ENCODE measurements at places on chromosomes 6 and 20. TPM values are rescaled to one million over a fixed set of nuclear protein-coding genes. Genes with fewer than 3 reads are reported as not detected.

GRCh38 chr6:34904990-34905613, 16.0 kb downstream of the ANKS1A start:
- no peak for DNase-seq

GRCh38 chr20:54067606-54068174, 2.7 kb downstream of the BCAS1 start:
- DNase-seq: no peak

DNA sequence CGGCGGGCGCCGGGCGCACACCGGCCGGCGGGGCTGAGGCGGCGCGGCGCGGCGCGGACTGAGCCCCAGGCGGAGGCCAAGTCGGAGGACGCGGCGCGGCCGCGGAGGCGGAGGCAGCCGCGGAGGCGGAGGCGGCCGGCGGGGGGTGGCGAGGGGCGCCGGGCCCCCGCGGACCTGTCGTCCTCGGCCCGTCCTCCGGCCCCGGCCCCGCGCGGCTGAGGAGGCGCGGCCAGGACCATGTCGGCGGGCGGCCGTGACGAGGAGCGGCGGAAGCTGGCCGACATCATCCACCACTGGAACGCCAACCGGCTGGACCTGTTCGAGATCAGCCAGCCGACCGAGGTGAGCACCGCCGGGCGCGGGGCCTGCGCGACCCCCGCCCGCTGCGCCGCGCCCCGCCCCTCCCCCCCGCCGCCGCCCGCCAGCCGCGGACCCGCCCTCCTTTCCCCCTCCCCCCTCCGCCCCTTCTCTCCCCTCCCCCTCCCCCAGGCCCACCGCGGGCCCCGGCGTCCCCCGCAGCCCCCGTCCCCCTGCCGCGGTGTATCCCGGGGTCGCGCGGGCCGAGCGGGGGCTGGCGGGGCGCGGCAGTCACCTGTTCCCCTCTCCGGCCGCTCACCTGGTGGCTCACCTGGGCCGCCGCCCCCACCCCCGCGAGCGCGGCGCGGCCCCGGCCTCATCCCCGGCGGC, at the start of gene AFDN:
Gene AFDN (plus strand): TSS at position 16 of the 687 bp plus-strand sequence. CDS start 222 bp downstream, at position 238.
- DNase-seq: no peak

Gene CFB
- total RNA-seq: not detected

- no peak for DNase-seq
Observed at GRCh38 chr6:66623050-66623449, 916.0 kb upstream of the EYS start.

DNA sequence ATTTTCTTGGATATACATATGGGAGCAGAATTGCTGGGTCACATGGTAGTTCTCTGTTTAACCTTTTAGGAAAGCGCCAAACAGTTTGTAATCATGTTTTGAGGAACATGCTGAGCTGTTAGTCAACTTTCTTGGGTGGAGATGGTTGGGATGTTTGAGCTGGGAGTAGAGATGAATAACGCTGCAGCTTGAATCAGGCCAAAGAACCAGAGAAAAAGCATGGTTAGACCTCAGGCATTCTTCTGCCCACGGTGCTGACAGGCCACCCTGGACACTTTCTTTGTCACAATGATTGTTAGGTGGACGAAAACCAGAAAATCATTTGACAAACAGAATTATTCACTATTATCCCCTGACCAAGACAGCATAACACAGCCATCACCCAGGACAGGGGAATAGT, 66.8 kb downstream of the PRDM1 start:
- DNase-seq: no peak

- DNase-seq: peak; percentile 56
Observed at GRCh38 chr6:24936641-24937317, 1.0 kb upstream of the RIPOR2 start.

Gene PAX1
- not detected for total RNA-seq

DNA sequence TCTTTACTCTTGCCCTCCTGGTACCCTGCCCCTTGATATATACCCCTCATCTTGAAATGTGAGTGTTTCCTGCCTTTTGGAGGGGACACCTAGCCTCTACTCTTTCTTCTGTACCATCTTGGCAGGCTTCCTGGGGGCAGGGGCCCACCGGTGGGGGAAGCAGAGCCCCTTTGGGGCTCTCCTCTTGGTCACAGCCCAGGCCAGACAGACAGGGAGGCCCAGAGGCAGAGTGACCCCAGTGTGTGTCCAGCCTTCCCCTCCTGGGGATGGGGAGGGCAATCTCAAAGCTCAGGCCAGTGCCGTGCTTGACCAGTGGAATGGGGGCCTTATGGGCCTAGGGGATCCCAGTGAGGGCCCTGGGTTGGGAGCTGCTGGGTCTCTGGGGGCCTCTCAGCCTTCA, 3.6 kb downstream of the ADAM33 start:
- no peak for DNase-seq

Gene TCP11
- not detected for total RNA-seq

Gene ELOVL4
- total RNA-seq: 0.98 TPM

DNA sequence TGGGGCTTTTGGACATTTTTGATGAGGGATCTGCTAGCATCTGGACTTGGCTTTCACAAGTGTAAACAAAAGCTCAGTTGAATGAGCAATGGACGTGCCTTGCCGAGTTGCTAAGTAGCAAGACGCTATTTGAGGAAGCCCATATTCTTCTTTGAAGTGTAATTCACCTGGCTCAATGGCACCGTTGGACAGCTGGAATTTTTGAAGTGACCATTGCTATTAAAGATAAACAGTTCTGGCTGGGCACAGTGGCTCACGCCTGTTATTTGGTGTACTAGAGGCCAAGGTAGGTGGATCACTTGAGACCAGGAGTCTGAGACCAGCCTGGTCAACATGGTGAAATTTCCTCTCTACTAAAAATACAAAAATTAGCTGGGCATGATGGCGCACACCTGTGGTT, 88.8 kb upstream of the SOX4 start:
- no peak for DNase-seq

- DNase-seq: no peak
Observed at GRCh38 chr6:71510057-71510713, 221.6 kb downstream of the OGFRL1 start.

- peak; percentile 78 for DNase-seq
Observed at GRCh38 chr20:53899351-53900167, 170.8 kb downstream of the BCAS1 start.

- no peak for DNase-seq
Observed at GRCh38 chr20:63878899-63879663, 14.0 kb downstream of the TPD52L2 start.

- DNase-seq: no peak
Observed at GRCh38 chr6:12336121-12336971, 46.2 kb downstream of the EDN1 start.

Gene SEC23B
- total RNA-seq: 131 TPM

Gene RAET1E
- total RNA-seq: not detected

DNA sequence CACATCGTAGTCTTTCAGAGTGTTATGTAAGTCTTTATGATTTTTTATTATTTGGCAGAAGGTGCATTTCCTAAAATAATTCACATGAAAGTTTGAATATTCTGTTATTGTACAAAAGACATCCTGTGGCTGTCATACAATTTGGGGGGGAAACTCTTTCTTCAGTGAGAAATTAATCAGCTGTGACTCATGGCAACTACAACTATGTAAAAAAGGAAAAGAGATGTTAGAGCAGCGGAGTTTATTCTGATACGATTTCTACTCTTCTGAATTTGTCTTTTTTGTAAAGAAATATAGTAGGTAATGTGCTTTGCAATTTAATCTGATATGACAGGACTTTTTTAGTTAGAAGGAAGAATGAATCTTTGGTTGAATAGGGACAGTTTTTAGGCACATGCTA, 14.2 kb downstream of the COL19A1 start:
- no peak for DNase-seq
